ENCODE measurements at places on chromosomes 11 and 22.
A peak's percentile ranks its signal among the peaks of the same experiment; 100 is the strongest.

GRCh38 chr11:64339754-64340408 lies at the start of gene CCDC88B:
Gene CCDC88B, plus strand, starts transcription at chr11:64340204. Its CDS starts 63 bp downstream, at chr11:64340267.
- no peak for DNase-seq

DNA sequence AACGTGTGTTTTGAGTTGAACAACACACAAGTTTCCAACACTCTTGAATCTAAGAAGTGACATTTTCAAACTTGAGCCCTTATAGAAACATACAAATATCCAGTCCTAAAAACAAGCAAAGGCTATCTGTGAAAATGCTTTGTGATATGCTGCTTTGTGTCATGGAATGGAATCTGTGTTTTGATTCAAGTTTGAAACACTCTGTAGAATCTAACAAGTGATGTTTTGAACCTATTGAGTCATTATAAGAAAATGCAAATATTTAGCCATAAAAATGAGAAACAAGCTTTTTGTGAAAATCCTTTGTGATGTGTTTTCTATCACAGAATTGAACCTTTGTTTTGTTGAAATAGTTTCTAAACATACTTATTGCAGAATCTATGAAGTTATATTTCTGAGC lies 105.7 kb upstream of the VPREB1 start:
- DNase-seq: no peak

- no peak for DNase-seq
Observed at GRCh38 chr22:50460938-50461337, 13.9 kb downstream of the SBF1 start.

DNA sequence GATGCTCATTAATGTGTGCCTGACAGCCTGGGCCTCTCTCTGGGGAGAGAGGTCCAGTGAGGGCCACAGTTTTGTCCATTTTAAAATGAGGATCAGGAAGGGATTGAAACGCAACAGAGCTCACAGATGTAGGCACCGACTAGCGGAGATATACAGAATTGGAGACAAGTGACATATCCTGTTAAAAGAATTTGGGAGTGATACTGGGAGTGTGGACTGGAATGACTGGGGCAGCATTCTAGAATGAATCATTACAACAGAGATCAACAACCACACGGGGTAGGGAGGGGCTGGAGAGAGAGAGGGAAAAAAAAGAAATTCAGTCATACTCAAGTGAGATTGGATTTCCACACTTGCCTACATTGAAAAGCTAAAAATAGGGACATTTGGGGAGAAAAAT lies 2.5 kb upstream of the NCAM1 start:
- peak; percentile 46 for DNase-seq

- no peak for DNase-seq
Observed at GRCh38 chr11:94926698-94927237, 46.6 kb downstream of the CWC15 start.

DNA sequence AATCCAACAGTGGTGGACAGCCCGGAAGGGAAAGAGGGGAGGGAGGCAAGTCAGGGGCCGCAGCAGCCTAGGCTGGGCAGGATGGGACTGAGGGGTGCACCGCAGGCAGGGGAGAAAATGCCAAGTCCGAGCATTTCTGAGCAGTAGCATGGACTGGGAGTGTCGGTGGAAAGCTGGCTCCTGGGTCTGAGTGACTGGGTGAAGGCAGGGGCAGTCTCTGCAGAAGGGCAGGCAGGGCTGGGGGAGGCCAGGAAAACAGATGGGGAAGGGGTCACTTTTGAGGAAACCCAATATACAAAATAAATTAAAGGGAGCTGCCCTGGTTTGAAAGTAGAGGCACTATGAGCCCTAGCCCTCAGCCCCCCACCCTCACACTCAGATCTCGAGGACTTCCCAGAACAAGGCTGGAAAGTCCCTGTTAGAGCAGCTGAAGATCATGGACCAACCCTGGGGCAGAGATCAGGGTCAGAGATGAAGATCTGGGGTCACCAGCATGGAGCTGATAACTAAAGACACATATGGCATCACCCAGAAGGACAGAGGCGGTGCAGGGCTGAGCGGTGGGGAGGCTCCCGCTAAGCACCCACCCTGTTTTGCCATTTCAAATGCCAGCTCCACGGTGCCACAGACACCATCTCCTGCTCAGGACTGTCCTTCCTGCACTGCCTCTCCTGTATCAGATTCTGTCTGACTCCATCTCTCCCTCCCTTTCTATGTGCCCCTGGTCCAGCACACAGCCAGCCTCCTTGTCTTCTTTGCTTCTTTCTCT lies 32.4 kb upstream of the ETS1 start:
- DNase-seq: no peak

GRCh38 chr11:93542811-93543229 lies 371 bp downstream of the SMCO4 start:
- DNase-seq: no peak

GRCh38 chr22:39446239-39446721 lies 10.5 kb upstream of the MGAT3 start:
- DNase-seq: no peak

DNA sequence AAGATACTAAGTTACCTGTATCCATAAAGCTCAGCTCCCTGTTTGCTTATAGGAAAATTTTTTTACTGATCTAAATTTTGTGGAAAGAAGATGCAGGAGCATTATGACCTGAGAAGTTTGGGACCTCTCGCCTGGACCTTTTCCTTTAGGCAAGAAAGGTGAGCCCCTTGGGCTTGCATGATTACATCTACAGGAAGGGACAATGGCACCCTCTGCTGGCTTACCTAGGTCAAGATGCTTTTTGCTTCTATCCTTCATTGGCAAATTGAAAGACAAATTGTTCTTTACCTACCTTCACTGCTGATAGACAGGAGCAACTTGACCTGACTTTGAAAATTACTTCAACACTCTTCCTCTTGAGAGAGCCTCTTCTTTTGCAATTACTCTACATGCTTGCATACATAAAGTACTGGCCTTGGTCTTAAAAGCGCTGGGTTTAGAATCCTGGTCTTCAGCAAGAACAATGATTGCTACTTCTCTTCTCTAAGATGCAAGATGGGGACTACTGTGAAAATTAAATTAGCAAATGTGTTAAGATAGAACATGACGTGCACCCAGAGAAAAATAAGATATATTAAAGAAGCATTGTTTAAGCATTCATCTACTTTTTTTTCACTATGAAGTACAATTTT lies 147.2 kb downstream of the TRPC6 start:
- DNase-seq: peak; percentile 12

- DNase-seq: no peak
Observed at GRCh38 chr22:49918911-49919881, 762 bp downstream of the CRELD2 start.

DNA sequence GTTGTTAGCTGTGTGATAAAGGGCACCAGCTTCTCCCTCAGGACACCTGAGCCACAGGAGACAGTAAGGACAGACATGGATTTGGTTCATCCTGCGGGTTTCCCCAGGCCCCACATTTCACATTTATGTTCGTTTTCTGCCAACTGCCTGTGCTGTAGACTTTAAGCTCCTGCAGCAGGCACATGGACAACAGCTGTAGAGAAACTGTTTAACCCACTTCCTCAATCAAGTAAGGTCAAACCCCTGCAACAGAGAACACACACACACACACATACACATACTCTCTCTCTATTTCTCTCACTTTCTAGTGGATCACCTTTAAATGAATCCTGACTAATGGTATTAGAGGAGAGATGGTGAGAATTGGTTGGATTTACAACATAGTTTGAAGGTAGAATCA lies 90.7 kb downstream of the C11orf87 start:
- no peak for DNase-seq

GRCh38 chr11:62923601-62924411 lies 2.6 kb upstream of the CHRM1 start:
- DNase-seq: no peak

DNA sequence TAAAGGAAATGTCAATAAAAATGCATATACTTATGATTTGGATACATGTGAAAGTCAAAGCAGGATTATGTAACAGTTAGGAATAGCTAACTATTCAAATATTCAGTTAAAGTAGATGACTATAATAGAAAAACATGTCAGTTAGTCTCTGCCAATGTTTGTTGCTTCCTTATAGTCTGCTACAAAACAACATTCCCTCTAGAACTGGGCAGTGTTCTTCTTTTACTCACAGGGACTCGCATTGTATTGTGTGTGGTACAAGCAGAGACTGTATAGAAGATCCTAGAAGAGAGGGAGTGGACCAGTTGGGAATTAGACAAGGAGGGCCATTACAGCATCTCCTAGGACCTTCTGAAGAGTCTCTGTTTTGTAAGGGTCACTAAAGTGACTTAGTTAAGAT lies 10.6 kb downstream of the ACAT1 start:
- no peak for DNase-seq

DNA sequence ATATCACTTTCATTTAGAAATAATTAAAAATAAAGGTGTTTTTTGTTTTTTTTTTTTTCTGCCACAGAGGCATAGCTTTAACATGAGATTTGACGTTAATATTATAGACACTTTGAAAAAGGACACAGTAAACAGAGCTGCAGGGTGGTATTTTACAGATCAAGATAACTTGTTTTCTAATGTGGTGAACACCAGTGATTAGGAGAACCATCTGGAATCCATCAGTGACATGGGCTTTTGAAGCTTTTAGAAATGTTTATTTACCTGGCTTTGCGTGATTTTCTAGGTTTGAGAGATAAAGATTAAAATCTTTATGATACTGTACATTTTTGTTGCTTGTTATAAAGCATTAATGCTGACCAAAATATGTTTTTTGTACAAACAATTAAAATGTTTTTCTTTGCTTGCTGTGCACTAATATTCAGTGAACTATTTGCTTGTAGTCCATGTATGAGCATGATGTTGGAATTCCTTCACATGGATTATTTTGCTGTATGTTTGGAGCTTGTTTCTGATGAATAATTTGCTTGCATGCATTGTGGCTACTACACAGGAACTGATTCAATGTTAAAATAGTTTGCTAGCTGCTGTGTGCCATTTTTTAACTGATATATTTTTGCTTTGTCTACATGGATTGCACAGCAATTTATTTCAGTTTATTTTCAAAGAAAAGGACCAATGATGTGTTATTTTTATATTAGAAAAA lies 352.1 kb upstream of the NARS2 start:
- DNase-seq: no peak

GRCh38 chr11:27174021-27174420 lies 133.4 kb downstream of the BBOX1 start:
- no peak for DNase-seq

DNA sequence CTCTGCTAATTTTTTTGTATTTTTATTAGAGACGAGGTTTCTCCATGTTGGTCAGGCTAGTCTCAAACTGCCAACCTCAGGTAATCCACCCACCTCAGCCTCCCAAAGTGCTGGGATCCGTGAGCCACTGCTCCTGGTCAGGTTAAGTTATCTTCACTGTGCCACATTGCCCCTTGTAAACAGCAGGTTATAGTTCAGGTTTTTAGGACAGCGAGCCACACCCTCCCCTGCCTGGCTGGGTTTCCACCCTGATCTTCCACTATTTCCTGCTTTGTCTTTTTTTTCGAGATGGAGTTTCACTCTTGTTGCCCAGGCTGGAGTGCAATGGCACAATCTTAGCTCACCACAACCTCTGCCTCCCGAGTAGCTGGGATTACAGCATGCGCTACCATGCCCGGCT lies 16.1 kb downstream of the ACO2 start:
- no peak for DNase-seq

GRCh38 chr11:19208959-19209546 lies 7.3 kb upstream of the CSRP3 start:
- no peak for DNase-seq

- peak; percentile 46 for DNase-seq
Observed at GRCh38 chr11:66904055-66904454, 47.2 kb downstream of the LRFN4 start.

- DNase-seq: no peak
Observed at GRCh38 chr11:127248476-127248875, 247.9 kb upstream of the KIRREL3 start.

DNA sequence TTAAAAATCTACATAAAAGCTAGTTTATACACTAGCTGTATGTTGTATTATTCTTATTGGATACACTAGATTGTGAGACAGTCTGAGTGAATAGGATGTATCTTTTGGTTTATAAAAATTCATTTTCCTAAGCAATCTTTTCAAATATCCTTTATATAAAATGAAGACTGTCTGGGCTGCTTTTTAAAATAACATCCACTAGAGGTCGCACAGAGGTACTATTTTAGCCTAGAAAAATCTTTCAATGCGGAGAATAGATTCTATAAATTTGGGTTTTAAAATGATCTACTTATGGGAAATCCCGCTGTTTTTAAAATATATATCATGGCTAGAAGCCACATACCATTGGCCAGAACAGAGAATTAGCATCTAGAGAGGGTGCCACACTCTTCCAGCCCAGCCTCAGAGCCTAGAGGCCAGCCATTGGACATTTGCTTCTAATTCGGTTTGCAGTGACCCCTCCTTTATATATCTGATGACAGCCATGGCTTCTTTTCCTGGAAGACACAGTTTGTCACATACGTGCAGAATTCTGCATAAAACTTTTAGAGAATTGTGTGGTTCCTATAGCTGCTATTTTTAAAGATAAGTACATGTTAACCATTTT lies 7.3 kb downstream of the C11orf97 start:
- DNase-seq: no peak

GRCh38 chr22:24417200-24417599 lies 10.2 kb upstream of the ADORA2A start:
- no peak for DNase-seq

- no peak for DNase-seq
Observed at GRCh38 chr11:2887515-2888195, 2.1 kb upstream of the CDKN1C start.

DNA sequence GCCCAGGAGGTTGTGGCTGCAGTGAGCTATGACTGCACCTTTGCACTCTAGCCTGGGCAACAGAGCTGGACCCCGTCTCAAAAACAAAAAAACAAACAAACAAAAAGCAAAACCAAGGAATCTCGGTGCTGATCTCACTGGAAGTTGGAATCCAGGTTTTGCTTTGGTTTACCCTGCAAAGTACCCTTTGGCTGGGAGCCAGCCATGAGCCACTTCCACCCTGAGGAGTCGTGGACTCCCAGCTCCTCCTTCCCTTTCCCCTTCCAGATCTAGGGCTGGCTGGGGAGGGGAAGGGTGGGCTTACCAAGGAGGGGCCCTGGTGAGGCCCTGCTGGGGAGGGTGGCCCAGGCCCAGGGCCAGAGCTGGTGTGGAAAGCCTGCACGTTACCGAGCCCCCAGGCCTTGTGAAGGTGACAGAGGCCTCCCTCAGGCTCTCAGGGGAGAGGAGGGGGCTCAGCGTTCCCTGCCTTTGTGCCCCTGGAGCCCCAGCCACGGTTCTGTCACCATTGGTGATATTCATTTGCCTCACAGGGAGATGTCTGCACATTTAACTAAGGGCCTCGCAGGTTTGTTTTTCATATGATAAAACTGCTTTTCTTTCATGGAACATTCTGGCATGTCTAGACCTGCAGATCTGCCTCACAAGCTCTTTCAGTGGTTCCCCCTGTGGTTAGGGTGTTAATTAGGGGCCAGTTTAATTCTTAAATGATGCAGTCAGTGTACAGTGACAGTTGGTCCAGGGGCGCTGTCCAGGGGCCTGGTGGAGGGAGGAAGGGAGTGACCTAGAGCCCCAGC lies 29.0 kb downstream of the FBLN1 start:
- no peak for DNase-seq

GRCh38 chr11:45245218-45246045 lies 40.7 kb downstream of the SYT13 start:
- no peak for DNase-seq

- no peak for DNase-seq
Observed at GRCh38 chr11:60889869-60890311, 16.5 kb downstream of the PRPF19 start.

Measured in Caki2 (cell line).